ENCODE measurements at places on chromosomes 1 and 21. TPM values are rescaled to one million over a fixed set of nuclear protein-coding genes. Genes with fewer than 3 reads are reported as not detected.
A peak's percentile ranks its signal among the peaks of the same experiment; 100 is the strongest.

- no peak for DNase-seq
- no peaks in the 10 kb centered on the region for H3K36me3 ChIP-seq
- no peak overlapping the region for H3K27ac ChIP-seq
- no peaks in the 10 kb centered on the region for H3K4me1 ChIP-seq
Observed at GRCh38 chr21:37165586-37165985, 92.5 kb downstream of the TTC3 start.

Gene TEKT2
- total RNA-seq = not detected

- H3K27ac ChIP-seq = no peak overlapping the region
- no peak overlapping the region for H3K4me3 ChIP-seq
- H3K4me1 ChIP-seq = peaks cover 51% of the 10 kb centered on the region
- H3K36me3 ChIP-seq = no peaks in the 10 kb centered on the region
- no peak for DNase-seq
Observed at GRCh38 chr1:234527346-234527745, 48.4 kb upstream of the TARBP1 start.

Gene MCOLN2
- total RNA-seq = 0.23 TPM

- H3K36me3 ChIP-seq = no peaks in the 10 kb centered on the region
- DNase-seq = no peak
Observed at GRCh38 chr1:108521990-108522393, 37.9 kb upstream of the EEIG2 start.

- H3K27ac ChIP-seq = peak overlapping the region; percentile 94
- DNase-seq = peak; percentile 63
- peak overlapping the region; percentile 97 for H3K4me3 ChIP-seq
- H3K36me3 ChIP-seq = no peaks in the 10 kb centered on the region
- H3K4me1 ChIP-seq = peaks cover 37% of the 10 kb centered on the region
Observed at GRCh38 chr1:185317886-185318310, 855 bp upstream of the IVNS1ABP start.

GRCh38 chr1:152743371-152744145 lies 14.3 kb upstream of the KPRP start:
- no peak overlapping the region for H3K4me3 ChIP-seq
- no peaks in the 10 kb centered on the region for H3K36me3 ChIP-seq
- DNase-seq = no peak
- H3K27me3 ChIP-seq = no peaks in the 10 kb centered on the region
- H3K27ac ChIP-seq = no peak overlapping the region

- H3K27me3 ChIP-seq = no peaks in the 10 kb centered on the region
- no peak for DNase-seq
- no peaks in the 10 kb centered on the region for H3K36me3 ChIP-seq
- peaks cover 26% of the 10 kb centered on the region for H3K4me1 ChIP-seq
- H3K27ac ChIP-seq = peak overlapping the region; percentile 60
- no peak overlapping the region for H3K4me3 ChIP-seq
Observed at GRCh38 chr1:21763694-21764419, 19.1 kb downstream of the USP48 start.

- no peaks in the 10 kb centered on the region for H3K27me3 ChIP-seq
- no peak overlapping the region for H3K27ac ChIP-seq
- H3K4me3 ChIP-seq = no peak overlapping the region
- H3K4me1 ChIP-seq = no peaks in the 10 kb centered on the region
Observed at GRCh38 chr21:18387994-18388393, 15.6 kb downstream of the TMPRSS15 start.

DNA sequence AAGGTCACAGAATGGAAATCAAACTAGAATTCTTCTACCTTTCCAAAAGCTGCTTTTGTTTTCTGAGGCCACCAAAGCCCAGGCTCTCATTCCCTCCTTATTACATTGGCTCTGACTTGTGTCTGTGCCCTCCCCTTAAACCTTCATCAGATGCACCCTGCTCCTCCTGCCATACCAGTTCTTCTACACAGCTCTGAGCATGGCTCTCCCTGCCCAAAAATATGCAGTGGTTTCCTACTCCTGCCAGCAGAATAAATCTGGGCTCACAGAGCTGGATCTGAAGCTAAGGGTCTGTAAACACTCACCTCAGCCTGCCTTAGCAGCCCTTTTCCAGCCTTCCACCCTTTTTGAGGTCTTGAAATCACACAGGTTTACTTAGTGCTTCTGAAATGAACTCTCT lies 55.0 kb downstream of the TTC3 start:
- H3K4me1 ChIP-seq = no peaks in the 10 kb centered on the region
- H3K27me3 ChIP-seq = no peaks in the 10 kb centered on the region

Gene FAM177B
- not detected for total RNA-seq

DNA sequence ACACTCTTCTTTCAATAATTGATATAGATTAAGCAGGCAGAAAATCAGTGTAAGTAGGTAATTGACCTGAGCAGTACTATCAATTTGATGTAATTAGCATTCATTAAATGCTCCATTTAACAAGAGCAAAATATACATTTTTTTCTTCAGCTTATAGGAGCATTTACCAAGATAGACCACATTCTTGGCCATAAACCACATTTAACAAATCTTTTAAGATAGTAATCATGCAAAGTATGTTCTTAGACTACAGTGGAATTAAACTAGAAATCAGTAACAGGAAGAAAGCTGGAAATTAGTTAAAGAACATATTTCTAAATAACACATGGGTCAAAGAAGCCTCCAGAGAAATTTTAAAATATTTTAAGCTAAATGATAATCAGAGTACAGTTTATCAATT lies 8.7 kb upstream of the PRKACB start:
- no peak overlapping the region for H3K27ac ChIP-seq
- H3K4me3 ChIP-seq = no peak overlapping the region
- no peaks in the 10 kb centered on the region for H3K27me3 ChIP-seq
- no peaks in the 10 kb centered on the region for H3K36me3 ChIP-seq

- H3K4me1 ChIP-seq = no peaks in the 10 kb centered on the region
- peaks cover 8% of the 10 kb centered on the region for H3K27me3 ChIP-seq
- H3K27ac ChIP-seq = no peak overlapping the region
- no peak for DNase-seq
- no peaks in the 10 kb centered on the region for H3K36me3 ChIP-seq
- no peak overlapping the region for H3K4me3 ChIP-seq
Observed at GRCh38 chr1:166570954-166571353, 268.3 kb upstream of the POGK start.

- no peaks in the 10 kb centered on the region for H3K36me3 ChIP-seq
- H3K27me3 ChIP-seq = no peaks in the 10 kb centered on the region
- no peaks in the 10 kb centered on the region for H3K4me1 ChIP-seq
Observed at GRCh38 chr1:59404796-59405195, 107.9 kb downstream of the FGGY start.

- DNase-seq = peak; percentile 64
- H3K27me3 ChIP-seq = no peaks in the 10 kb centered on the region
- H3K4me1 ChIP-seq = peaks cover 32% of the 10 kb centered on the region
- no peak overlapping the region for H3K4me3 ChIP-seq
Observed at GRCh38 chr21:36784947-36785346, 86.0 kb downstream of the SIM2 start.

- peaks cover 14% of the 10 kb centered on the region for H3K27me3 ChIP-seq
- H3K4me1 ChIP-seq = no peaks in the 10 kb centered on the region
- DNase-seq = no peak
- H3K4me3 ChIP-seq = no peak within 1 kb of the TSS
- no peak within 1 kb of the TSS for H3K27ac ChIP-seq
Observed at GRCh38 chr1:177170756-177171535, at the start of gene BRINP2. Gene BRINP2 (plus strand): TSS chr1:177170958. CDS start chr1:177229877, 58,919 bp downstream.

DNA sequence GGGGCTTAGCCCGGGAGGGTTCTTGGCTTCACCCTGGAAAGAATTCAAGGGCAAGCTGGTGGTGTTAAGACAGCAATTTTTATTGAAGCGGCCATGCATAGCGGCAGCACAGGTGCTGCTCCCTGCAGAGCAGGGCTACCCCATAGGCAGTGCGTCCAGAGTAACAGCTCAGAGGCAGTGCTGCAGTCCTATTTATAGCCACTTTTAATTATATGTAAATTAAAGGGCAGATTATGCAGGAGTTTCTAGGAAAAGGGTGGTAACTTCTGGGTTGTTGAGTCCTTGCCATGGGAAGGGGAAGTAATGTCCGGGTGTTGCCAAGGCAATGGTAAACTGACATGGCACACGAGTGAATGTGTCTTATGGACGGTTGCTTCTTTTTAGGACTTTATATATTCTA lies 57.0 kb downstream of the VPS26C start:
- H3K36me3 ChIP-seq = no peaks in the 10 kb centered on the region
- no peaks in the 10 kb centered on the region for H3K27me3 ChIP-seq
- H3K4me3 ChIP-seq = no peak overlapping the region
- no peak for DNase-seq
- no peak overlapping the region for H3K27ac ChIP-seq

DNA sequence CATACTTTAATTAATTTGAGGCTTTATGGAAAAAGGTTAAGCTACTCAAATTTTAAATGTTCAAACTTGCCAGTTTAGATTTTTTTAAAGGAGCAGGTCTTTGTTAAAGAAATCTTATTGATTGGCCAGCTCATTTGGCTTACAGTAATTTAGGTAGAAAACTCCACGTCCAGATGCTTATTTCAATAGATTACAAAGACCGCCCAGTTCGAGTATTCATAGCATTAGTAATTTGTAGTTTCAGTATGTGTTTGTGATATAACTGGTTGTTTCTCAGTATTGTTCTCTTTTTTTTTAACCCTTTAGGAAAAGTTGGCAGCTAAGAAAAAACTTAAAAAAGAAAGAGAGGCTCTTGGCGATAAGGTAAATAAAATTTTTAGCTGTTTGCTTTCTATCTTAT lies 1.6 kb downstream of the RPF1 start:
- H3K4me1 ChIP-seq = peaks cover 22% of the 10 kb centered on the region
- H3K36me3 ChIP-seq = peaks cover 44% of the 10 kb centered on the region
- H3K4me3 ChIP-seq = peak overlapping the region; percentile 67
- H3K27ac ChIP-seq = no peak overlapping the region
- no peak for DNase-seq
- H3K27me3 ChIP-seq = no peaks in the 10 kb centered on the region

Gene ABCG1
- total RNA-seq = 5.6 TPM

Gene CRP
- not detected for total RNA-seq

DNA sequence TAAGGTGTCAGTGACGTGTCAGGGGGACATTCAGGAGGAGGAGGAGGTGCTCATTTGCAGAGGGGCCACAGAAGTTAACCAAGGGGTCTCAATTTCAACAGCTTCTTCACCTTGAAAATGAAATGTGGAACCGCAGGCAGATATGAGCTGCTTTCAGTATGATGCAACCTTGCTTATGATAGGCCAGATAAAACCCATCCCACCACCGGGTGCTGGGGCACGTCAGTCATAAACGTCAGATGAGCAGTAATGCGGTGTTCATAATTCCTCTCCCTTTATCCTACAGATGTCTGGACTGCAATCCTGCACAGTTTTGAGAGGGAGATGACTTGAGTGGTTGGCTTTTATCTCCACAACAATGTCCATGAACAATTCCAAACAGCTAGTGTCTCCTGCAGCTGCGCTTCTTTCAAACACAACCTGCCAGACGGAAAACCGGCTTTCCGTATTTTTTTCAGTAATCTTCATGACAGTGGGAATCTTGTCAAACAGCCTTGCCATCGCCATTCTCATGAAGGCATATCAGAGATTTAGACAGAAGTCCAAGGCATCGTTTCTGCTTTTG lies 1.7 kb downstream of the PTGFR start:
- DNase-seq = no peak
- H3K27ac ChIP-seq = no peak overlapping the region
- peaks cover 8% of the 10 kb centered on the region for H3K4me1 ChIP-seq
- peaks cover 11% of the 10 kb centered on the region for H3K27me3 ChIP-seq
- H3K36me3 ChIP-seq = no peaks in the 10 kb centered on the region

Gene NBPF20
- 3.8 TPM for total RNA-seq

GRCh38 chr1:233055879-233056641 lies 105.6 kb downstream of the NTPCR start:
- H3K36me3 ChIP-seq = no peaks in the 10 kb centered on the region
- H3K4me1 ChIP-seq = no peaks in the 10 kb centered on the region
- H3K4me3 ChIP-seq = no peak overlapping the region
- DNase-seq = no peak
- no peaks in the 10 kb centered on the region for H3K27me3 ChIP-seq

DNA sequence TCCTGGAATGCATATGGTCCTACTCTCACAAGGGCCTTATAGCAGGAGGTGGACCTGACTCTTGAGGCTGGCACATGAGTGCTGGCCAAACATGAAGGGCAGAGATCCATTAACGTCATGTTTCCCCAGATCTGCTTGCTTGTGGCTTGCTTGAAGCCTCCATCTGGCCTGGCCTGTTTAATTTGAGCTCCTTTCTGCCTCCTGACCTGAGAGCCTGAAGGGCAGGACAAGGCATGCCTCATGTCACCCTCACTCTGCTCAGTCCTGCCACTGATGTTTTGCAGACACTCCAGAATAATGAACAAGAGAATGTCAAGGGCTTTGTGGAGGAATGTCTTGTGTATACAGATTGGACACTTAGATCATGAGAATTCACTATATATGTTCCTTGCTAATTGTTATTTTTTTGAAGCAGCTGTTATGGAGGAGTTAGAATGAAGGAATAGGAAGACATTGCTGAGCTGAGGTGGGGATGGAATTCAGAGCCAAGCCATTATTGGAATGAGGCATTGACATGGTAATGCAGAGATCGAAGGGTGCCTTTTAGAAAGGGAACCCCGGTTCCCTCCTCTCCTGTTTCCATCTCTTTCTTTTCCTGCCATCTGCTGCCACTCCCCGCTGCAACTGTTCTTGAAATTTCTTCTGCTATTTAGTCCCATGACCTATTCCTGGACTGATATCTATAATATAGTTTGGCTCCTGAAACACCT lies 457.0 kb upstream of the PROX1 start:
- H3K27ac ChIP-seq = no peak overlapping the region
- H3K4me1 ChIP-seq = no peaks in the 10 kb centered on the region
- DNase-seq = no peak
- H3K27me3 ChIP-seq = no peaks in the 10 kb centered on the region
- no peak overlapping the region for H3K4me3 ChIP-seq

Gene PTPRF
- 439 TPM for total RNA-seq

Gene TRIM67
- not detected for total RNA-seq

DNA sequence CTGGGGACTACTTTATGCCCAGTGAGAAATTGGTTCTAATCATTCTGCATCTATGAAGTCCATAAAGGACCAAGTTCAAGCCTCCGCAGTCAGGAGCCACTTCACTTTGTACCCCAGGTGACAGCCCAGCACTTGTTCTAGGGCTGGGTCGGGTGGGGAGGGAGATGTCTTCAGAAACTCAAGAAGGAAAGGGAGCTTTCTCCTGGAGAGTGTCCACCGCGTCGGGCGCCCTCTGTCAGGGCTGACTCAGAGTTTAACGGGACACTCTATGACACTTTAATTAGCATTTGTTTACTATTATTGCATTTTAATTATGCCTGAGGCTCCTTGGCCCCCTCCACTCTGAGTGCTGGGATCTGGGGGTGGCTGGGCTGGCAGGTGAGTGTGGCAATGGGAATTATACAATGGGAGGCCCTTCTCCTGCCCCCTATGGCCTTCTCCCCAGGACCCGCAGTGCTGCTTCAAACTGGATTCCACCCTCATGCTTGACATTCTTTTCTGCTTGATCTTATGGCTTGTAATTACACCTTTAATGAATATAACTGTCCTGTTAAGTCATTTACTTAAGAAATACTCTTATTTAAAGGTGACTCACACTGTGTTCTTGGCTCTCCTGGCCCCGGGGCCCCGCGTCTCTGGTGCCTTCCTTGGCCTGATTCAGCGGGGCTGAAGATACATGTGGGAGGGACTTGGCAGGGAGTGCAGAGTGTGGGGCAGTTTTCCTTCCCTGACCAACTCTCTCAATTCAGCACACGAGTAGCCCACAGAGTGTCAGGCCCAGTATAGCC lies 136.6 kb downstream of the PLXNA2 start:
- peaks cover 66% of the 10 kb centered on the region for H3K4me1 ChIP-seq
- H3K27me3 ChIP-seq = no peaks in the 10 kb centered on the region
- DNase-seq = peak; percentile 81

- no peaks in the 10 kb centered on the region for H3K4me1 ChIP-seq
- H3K27me3 ChIP-seq = peaks cover 34% of the 10 kb centered on the region
- no peak for DNase-seq
- H3K4me3 ChIP-seq = no peak overlapping the region
- no peaks in the 10 kb centered on the region for H3K36me3 ChIP-seq
- no peak overlapping the region for H3K27ac ChIP-seq
Observed at GRCh38 chr1:7220007-7220406, 434.8 kb downstream of the CAMTA1 start.

Measured in PC-9 (cell line).